ENCODE measurements at places on chromosomes 16 and 17.

DNA sequence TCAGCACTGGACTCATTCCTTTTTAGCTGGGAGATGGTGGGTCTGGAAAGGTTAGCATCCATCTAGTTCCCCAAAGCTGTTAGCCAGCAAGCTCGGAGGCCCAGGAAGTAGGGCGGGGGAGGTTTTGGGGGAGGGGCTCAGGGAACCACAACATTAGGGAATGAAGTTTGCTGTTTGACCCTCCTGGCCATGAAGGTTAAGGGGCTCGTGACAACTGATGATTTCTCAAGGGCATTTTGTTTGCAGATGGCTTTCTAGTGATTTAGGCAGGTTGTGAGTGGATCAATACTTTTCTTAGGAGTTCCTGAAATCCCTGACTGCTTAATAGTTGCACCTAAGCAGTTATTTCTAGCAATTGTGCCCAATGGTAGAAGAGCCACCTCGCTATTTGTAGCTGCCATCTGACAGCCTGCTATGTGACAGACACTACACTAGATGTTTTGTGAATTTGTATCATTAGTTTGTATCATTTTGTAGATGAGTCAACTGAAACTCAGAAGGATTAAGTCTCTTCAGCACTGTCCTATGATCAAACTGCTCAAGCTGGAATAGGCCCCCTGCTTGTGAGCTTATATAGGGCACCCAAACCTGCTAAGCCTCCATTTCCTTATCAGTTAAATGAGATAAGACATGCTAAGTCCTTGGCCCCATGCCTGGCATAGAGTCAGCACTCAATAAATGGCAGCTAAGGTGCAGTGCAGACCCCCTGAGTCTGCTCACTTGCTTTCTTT is 146.4 kb downstream of the IRX3 start:
- peak; percentile 4 for DNase-seq

GRCh38 chr17:44345454-44346026 is 438 bp downstream of the GRN start:
- DNase-seq: peak; percentile 67

GRCh38 chr16:47461598-47462266 is 601 bp downstream of the PHKB start:
- DNase-seq: peak; percentile 49

DNA sequence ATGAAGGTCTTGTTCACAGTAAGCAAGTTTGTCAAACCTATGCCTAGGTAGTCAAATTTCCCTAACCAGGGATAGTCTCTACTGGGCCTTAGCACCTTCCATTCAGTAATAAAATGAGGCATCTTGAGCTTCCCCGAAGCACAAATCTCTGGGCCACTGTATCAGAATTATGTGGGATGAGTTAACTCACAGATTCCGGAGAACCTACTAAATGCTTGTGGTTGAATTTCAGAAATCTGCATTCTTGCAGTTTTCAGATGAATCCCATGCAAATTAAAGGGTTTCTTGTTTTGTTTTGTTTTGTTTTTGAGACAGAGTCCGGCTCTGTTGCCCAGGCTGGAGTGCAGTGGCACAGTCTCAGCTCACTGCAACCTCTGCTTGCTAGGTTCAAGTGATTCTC is 478.8 kb upstream of the HSBP1 start:
- DNase-seq: no peak

DNA sequence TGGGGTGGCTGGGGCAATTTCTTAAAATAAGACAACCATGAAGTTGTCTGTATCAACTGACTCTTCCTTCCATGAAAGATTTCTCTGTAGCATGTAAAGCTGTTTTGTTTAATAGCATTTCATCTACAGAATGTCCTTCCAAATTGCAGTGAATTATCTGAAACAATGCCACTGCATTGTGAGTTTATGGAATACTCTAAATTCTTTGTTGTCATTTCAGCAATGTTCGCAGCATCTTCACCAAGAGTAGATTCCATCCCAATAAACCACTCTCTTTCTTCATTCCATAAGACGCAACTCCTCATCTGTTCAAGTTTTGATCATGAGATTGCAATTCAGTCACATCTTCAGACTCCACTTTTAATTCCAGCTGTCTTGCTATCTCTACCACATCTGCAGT is 54.6 kb downstream of the CPPED1 start:
- DNase-seq: no peak

GRCh38 chr16:31260136-31260931 is 559 bp downstream of the ITGAM start:
- DNase-seq: no peak

DNA sequence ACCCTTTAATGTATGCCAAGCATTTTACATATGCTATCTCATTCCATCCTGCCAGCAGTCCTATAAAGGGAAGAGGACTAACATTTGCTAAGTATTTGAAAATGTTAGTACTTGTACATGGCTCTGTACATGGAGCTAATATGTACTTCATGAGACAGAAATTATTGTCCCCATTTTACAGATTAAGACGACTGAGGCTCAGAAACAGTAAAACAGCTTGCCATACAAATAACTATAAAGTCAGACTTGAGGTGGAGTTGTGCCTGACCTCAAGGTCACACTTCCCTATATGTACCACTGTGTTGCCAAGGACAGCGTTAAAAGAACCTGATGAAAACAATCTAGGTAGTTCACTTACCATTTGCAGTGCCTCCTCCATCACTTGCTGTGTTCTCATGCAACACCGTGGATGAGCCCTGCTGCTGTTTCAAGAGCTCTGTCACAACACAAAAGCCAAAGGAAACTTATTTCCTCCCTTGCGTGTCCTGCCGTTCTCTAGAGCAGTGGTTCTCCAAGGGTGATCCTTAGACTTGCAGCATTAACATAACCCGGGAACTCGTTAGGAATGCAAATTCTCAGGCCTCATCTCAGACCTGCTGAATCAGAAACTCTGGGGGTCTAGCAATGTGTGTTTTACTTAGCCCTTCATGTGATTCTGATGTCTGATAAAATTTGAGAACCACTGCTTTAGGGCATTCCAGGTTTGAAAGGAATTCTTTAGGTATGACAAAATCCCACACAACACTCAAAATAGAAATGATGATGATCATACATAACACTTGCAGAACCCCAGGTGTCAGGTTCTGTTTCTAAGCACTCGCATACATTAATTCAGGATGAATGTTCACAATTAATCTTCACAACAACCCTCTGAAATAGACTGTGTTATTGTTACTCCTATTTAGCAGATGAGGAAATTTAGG is 51.2 kb upstream of the MTMR4 start:
- DNase-seq: no peak

GRCh38 chr16:87674419-87674818 is 72.1 kb downstream of the JPH3 start:
- no peak for DNase-seq

DNA sequence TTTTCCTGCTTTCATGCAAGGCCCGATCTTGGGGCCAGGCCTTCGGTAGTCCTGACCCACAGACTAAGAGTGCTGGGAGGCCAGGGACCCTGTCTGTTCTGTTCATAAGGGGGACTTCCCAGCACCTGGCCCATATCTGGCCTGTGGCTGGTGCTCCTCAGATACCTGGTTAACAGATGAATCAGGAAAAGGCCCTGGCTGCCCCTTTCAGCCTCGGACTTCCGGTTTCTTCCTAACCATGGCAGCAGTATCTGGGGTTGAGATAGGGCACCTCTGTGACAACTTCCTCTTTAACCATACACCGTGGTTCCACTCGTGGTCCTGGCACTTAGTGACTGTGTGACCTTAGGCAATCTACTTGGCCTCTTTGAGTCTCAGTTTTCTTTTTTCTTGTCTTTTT is 18.4 kb downstream of the PLCG2 start:
- no peak for DNase-seq

- DNase-seq: no peak
Observed at GRCh38 chr16:54542805-54543505, 256.4 kb upstream of the IRX3 start.

GRCh38 chr17:21302711-21303425 is 18.4 kb downstream of the MAP2K3 start:
- no peak for DNase-seq

DNA sequence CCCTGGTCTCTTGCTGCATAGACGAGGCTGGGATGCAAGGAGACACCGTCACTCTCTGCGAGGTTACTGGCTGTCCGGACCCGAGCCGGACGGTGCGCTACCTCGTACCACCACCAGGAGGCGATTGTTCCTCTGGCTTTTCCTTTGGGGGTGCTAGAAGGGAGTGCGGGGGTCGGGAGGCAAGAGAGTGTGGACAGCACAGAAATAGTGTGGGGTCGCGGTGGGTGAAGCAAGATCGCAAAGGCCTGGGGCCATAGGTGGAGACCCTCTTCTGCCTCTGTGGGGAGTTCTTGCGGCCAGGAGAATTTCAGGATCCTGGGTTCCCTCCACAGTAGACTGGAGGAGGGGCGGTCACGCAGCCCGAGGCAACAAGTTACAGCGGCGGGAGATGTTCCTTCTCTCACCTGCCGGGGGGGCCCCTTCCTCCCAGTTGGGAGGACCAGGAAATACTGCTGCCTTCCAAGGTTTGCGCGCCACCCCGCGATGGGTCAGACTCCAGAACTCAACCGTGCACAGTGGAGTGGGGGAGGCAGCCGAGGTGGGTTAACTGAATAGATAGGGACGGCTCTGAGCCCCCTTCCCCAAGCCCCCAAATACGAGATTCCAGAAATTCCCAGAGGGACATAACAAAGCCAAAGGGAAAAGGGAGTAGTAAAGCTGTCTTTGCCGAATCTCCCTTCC is 6.9 kb downstream of the PHOSPHO1 start:
- DNase-seq: no peak

GRCh38 chr17:80502578-80502877 is 26.1 kb upstream of the NPTX1 start:
- DNase-seq: no peak

DNA sequence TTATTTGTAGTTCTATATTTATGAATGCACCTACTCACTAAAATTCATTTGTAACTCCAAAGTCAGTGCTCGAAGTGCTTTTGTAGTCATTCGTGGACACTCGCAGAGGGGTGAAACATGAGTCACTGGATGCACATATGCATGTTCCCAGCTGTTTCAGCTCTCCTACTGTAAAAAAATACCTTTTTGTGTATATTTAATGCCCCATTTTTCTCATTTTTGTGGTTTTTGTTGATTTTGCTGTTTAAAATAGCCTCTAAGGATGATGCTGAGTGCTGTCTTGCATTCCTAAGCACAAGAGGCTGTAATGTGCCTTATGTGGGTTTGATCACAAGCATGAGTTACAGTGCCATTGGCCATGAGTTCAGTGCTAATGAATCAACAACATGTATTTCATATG is 30.6 kb downstream of the CENPV start:
- DNase-seq: no peak

DNA sequence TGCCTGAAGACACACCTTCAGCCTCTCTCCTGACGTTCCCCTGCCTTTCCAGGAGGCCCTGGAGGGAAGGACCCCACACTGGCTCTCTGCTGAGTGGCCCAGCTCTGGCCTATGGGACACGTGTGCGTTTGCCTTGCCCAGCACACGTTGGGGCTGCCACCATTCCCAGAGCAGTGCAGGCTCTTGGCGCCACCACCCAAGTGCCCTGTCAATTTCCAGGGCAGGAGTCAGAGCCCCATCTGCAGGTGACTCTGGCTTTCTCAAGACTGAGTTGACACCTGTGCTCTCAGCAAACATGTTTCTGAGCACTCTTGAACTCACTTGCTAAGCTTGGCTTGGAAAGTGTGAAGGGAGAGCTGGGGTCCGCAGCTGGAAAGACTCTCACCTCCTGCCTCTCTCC is 4.7 kb upstream of the IRF8 start:
- no peak for DNase-seq

DNA sequence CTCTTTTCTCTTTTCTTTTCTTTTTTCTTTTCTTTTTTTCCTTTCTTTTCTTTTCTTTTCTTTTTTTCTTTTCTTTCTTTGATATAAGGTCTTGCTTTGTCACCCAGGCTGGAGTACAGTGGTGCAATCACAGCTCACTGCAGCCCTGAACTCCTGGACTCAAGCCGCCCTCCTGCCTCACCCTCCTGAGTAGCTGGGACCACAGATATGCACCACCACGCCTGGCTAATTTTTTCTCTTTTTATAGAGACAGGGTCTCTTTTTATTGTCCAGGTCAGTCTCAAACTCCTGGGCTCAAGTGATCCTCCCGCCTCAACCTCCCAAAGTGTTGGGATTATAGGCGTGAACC is 145.8 kb downstream of the IRX3 start:
- DNase-seq: no peak

GRCh38 chr17:57082441-57082840 is 2.6 kb upstream of the AKAP1 start:
- no peak for DNase-seq

DNA sequence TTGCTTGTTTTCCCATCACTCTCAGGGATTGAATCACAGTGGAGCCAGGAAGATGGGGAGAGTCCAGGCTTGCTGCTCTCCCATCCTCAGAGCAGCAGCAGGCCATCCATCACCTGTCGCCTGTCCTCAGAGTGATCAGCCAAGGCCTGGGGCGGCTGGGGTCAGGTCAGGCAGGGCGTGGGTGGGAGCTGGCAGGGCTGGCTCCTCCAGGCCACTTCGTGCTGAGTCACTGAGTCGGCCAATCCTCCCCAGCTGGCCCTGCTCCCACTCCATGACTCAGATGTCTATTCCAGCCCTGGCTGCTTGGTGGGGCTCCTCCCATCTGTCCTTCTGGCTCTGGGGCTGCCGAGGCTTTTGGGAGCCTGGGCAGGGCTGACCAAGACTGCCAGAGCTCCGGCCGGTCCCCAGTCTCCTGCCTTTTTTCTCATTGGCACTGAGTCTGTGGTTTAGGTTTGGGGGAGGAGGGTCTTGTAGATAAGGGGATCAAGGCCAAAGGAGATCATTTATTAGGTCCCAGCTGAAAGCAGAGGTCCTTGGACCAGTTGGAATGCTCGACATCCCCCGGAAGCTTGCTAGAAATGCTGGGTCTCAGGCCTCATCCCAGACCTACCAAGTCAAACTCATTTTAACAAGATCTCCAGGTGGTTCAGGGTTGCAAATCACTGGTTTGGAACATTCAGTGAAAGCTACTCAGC is 72.7 kb downstream of the ABCC1 start:
- no peak for DNase-seq

GRCh38 chr17:62791235-62791734 is 16.8 kb downstream of the MARCHF10 start:
- no peak for DNase-seq

DNA sequence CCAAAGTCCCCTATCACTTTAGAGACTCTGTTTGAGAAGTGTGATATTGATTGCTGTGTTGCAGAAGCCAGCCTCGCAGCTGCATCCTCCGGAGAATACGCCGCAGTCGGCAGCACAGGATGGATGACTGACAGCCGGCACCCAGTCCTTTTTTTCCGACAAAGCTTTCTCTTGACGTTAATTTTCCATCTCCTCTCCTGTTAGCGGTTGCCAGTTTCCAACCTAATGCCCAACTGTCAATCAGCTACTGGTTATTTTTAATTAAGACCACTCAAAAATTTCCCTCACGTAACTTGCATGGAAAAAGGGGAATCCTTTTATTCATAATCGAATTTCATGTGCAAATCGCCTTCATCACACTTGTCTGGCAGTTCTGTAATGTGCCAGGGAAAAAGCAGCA is 953.9 kb downstream of the CDH11 start:
- DNase-seq: no peak

- DNase-seq: no peak
Observed at GRCh38 chr17:83067071-83067717, 12.2 kb upstream of the METRNL start.
